ENCODE measurements at places on chromosomes 2 and 18. TPM values are rescaled to one million over a fixed set of nuclear protein-coding genes. Genes with fewer than 3 reads are reported as not detected.

- no peak for DNase-seq
Measured at GRCh38 chr2:28437918-28438317, 45.3 kb downstream of the FOSL2 start.

DNA sequence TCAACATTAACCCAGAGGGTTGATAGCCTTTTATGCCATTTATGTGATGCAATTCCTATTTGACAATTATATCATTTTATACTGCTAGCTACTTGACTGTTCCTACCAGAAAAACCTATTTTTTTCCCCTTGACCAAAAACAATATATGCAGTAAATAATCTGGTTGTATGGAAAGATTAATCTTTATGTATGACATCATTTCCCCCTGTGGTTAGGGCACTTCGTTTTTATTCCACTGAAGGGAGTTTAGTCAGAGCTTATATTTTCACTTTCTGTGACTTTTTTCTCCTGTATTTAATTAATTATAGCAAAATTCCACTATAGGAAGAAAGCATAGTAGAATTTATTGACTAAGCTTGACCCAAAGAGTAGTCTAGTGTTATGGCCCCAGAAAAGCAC lies 107.6 kb downstream of the HAUS1 start:
- DNase-seq, result peak; percentile 34

FHOD3 gene
- total RNA-seq, result 0.14 TPM

RPRM gene
- not detected for total RNA-seq

DNA sequence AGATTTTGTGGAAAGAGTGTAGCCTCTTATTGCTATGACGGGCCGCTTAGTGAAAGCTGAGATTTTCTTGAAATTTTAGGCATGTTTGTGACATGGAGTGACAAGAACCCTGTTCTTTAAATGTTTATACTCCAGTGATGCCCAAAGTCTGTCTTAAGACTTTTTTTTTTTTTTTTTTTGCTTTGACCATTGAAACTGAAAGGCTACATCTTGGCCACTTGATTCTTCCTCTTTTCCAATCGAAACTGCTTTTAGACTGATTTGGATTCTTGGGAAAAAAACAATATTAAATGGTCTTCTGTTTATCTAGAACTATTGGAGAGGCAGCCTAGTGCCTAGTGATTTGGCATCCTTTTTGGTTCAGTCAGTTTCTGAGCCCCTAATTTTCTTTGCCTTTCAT lies 2.4 kb upstream of the SLC8A1 start:
- no peak for DNase-seq

GALNT14 gene
- 1.7 TPM for total RNA-seq

DNA sequence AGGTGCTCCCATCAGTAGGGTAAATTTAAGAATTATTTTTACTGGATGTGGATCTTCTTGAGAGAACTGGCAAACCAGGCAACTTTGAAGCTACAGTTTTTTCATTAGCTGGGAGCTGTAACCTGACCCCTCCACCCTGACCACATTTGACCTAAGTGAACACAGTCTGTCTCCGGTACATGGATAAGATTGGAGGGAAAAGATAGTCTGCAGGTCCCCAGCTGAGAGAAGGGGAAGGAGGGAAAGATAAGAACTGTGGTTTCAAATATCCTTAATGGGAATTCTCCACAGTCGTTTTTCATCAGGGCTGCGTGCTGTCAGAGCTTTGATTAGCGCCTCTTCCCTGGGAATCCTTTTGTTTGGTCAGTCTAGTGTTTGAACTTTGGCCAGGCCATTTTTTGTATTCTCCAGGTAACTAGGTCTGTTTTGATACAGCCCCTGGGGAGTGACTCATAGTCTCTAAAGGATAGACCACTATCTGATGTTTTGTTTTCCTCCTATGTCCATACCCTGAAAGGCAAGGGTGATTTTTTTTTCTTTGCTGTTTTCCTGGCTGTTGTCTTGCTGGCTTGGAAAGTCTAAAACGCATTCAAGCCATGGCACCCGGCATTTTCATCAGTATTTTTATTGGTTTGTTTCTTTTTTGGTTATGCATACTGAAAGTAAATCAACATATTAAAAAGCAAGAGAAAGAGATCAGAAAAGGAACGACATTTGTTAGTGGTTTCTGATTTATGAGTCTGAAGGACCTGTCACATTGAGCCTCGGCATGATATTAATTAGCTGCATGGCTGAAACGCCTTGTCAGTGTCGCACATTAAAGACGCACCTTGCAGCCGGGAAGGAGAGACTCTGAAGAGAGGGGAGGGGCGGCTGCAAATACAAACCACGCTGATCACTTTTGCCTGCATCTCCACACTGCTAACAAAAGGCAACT lies 183.4 kb upstream of the FN1 start:
- peak; percentile 52 for DNase-seq

IGFBP2 gene
- 263 TPM for total RNA-seq

MC2R gene
- not detected for total RNA-seq

OSBPL6 gene
- total RNA-seq, result 5.3 TPM

- no peak for DNase-seq
Measured at GRCh38 chr2:67471681-67472080, 74.5 kb downstream of the ETAA1 start.
